ENCODE measurements at places on chromosomes 4 and X.

GRCh38 chr4:80731436-80731835, 299.1 kb upstream of the BMP3 start:
- DNase-seq: no peak

- no peak for DNase-seq
These were observed 151.2 kb downstream of the DTHD1 start for GRCh38 chr4:36432586-36432985.

DNA sequence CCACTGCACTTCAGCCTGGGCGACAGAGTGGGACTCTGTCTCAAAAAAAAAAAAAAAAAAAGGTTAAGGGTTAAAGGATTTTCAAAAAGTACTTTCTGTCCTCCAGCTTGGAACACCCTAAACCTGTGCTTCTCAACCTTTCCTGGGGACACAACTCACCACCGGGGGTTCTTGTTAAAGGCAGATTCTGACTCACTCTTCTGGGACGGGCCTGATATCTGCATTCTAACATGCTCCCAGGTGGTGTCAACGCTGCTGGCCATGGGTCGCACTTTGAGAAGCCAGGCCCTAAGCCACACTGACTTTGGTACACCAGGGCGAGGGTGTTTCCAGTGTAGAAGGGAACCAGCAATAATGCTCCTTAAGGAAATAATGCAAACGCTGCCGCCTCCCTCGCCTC, 46.1 kb downstream of the AFAP1 start:
- DNase-seq: no peak

- no peak for DNase-seq
These were observed 173.8 kb downstream of the ADGRL3 start for GRCh38 chr4:61373901-61374440.

- no peak for DNase-seq
These were observed 19.0 kb upstream of the CWH43 start for GRCh38 chr4:48967101-48967500.

GRCh38 chrX:100731441-100732281, at the start of gene SYTL4:
Gene SYTL4, minus strand, starts transcription at chrX:100732121. Its CDS starts 30,084 bp downstream, at chrX:100702037.
- no peak for DNase-seq

DNA sequence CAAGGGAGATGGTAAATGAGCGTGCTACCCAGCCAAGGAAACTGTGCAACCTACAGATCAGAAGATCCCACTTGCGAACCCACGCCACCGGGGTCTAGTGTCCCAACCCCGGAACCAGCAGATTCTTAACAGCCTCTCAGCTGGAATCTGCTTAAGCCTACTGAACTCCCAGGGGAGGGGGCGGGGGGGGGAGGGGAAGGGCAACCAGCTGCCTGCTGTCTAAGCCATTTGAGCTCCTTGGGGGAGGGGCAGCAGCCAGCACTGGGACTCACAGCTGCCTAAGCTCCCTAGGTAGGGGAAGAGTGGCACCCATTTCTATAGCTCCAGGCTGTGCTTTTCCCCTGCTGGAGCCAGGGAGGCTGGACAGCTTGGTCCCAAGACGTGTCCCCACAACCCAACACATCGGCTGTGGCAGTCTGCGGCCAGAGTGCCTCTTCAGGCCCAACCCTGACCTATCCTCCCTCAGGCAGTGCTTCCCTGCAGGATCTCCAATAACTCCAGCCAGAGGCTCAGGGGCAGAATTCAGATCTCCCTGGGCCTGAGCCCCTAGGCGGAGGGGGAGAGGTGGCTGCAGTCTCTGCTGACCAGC, 289.2 kb downstream of the LDB2 start:
- DNase-seq: no peak

DNA sequence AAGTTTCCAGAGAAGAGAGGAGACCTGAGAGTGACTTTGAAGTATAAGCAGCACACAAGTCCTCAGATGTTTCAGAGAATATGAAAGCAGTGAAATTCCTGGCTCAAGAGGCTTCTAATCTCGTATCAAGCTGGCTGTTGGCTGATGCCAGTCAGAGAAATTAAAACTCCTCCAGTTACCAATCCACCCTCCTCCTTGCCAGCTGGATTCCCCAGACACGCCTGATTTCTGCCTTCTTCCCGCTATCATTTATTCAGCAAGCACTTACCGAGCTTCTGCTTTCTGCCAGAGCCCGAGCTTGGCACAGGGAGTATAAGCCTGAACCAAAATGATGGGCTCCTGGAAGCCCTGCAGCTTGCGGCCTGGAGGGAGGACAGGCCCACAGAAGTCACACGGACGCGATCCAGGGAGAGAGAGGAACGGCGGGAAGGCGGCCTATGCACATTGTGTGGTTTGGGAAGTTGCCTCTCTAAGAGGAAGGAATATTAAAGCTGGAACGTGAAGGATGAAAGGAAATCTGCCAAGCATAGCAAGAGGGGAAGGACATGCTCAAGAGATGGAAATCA, 102.4 kb upstream of the TBL1X start:
- DNase-seq: no peak

GRCh38 chrX:81205551-81205950, 3.6 kb downstream of the SH3BGRL start:
- DNase-seq: no peak

DNA sequence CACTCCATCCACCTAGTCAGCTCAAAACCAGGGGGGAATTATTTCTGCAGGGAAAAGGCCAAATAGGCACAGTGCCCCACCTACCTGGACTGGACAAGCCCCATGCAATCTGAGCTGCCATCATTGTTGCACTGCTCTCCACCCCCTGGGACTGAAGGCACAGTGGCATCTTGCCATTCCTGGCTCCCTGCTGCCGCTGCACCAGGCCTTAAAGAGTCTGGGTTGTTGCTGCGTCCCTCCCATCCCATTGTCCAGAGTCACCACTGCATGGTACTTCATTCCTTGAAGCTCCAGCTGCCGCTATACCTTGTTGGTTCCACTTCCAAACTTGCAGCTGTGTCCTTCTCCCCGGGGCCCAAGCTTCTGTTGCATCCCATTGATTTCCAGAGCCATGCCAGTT, 629.7 kb downstream of the STIM2 start:
- DNase-seq: no peak

DNA sequence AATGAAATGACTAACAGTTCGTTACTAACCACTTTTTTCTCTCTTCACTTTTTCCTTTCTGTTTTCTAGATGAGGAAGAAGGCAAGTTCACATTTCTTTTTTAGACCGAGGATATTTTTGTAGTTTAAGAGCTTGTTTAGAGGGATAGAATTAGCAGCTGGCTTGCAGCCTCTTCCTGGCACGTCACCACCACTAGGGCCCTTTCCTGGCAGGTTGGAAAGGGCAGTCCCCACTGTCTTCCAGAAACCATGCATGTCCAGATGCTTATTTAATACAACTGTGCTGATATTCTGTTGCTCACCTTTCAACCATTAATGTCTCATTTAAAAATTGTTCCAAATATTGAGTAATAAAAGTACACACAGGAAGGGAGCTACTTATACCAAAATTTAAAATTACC, 209.5 kb upstream of the PACRGL start:
- DNase-seq: no peak

- DNase-seq: no peak
These were observed 135.4 kb upstream of the NKX1-1 start for GRCh38 chr4:1541449-1542225.

GRCh38 chrX:106802063-106802387, 448 bp upstream of the TBC1D8B start:
- DNase-seq: no peak

- DNase-seq: no peak
These were observed 470.4 kb upstream of the GALNT7 start for GRCh38 chr4:172698256-172698655.
